ENCODE measurements at places on chromosomes 6 and 20.
A peak's percentile ranks its signal among the peaks of the same experiment; 100 is the strongest.

DNA sequence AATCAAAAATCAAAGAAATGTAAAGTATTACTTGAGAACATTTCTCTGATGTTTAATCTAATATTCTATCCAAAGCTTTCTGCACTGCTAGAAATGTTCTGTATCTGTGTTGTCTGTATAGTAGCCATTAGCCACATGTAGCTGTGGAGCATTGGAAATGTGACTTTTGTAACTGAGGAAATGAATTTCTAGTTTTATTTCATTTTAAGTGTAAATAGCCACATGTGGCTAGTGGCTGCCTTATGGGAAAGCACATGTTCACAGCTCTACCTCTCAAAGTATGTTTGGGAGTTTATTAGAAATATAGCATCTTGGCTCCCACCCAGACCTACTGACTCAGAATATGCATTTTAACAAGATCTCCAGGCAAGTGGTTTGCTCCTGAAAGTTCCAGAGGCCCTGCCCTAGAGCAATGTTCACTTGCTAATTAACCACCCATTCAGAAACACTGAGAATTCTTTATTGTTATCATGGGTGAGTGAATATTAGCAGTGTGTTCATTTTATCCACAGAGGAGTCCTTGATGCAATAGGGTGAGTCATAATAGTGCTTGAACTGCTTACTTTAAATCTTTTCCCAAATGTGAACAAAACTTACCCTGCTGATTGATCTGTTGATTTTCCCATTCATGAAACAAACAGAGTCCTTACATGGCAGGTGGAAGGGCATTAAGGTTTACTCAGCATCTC lies 282.7 kb downstream of the PLCB1 start:
- peak; percentile 17 for DNase-seq

GRCh38 chr6:44269921-44270525 lies at the start of gene TMEM151B:
TSS of gene TMEM151B (plus strand) at chr6:44270450. CDS start at chr6:44270743, 293 bp downstream.
- no peak for DNase-seq

GRCh38 chr20:24965065-24965919 lies 16.2 kb downstream of the CST7 start:
- no peak for DNase-seq

DNA sequence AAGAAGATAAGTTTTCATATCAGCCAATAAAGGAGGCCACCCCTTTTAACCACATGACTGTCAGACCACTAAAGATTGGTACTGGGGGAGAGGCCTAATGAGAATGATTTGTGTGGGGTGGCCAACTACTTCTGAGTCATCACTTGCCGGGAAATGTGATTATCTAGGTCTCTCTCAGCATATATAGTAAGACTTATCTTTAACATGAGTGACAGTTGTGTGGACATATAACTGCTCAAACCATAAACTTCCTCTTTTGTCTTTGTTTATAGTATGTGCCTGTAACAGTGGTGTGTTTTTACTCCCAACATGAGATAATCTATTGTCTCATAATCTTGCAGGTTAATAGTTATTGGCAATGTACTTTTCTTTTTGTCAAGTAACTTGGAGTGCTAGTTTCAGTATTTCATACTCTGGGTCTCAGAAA lies 312.4 kb downstream of the CDKAL1 start:
- DNase-seq = no peak

- DNase-seq = peak; percentile 93
These were observed 73.2 kb downstream of the QRSL1 start for GRCh38 chr6:106702451-106703110.

DNA sequence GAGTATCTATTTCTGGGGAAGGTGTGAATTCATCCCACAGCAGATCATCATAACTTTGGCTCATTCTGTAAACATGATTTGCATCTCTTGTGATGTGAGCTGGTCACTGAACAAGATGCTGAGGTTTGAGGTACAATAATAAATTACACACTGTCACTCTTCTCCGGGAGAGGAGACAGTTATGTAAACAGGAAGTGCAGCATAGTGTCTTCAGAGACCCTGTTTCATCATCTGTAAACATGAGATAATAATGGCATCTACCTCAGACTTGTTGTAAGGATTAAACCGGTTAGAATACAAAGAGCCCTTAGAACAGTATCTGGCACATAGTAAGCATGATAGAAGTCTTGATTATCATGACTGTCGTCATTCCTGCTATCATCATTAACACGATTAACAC lies 125.2 kb downstream of the TBC1D7 start:
- no peak for DNase-seq

- no peak for DNase-seq
These were observed 139.9 kb downstream of the AGPAT4 start for GRCh38 chr6:161133963-161134362.

- DNase-seq = no peak
These were observed 129.6 kb downstream of the SYNDIG1 start for GRCh38 chr20:24598996-24599395.

GRCh38 chr6:156126535-156126934 lies 650.6 kb upstream of the ARID1B start:
- no peak for DNase-seq

DNA sequence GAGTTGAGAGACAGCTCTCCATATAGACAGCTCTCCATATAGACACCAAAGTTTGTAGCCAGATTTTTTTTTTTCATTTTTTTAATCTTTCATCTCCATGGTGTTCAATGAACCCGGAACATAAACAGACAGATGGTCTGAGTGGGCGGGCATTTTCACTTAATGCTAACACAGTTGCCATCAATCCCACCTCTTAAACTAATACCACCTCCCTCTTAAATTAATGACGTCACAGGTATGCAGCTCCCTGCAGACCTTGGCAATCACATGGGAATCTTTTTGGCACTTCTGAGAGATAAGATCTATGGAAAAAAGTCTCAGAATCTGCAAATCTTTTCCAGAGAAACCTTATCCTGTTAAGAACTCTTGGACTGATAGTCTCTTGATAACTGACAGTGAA lies 43.2 kb downstream of the PFDN4 start:
- DNase-seq = no peak

GRCh38 chr6:42429836-42430235 lies 21.9 kb downstream of the TRERF1 start:
- no peak for DNase-seq

- DNase-seq = no peak
These were observed 50.8 kb downstream of the GMDS start for GRCh38 chr6:2194643-2195042.

- no peak for DNase-seq
These were observed 12.6 kb downstream of the HSPA12B start for GRCh38 chr20:3744806-3745685.

- DNase-seq = no peak
These were observed 97.9 kb upstream of the MTHFD1L start for GRCh38 chr6:150767571-150768018.

- DNase-seq = no peak
These were observed 51.0 kb downstream of the TFAP2A start for GRCh38 chr6:10363911-10364310.

DNA sequence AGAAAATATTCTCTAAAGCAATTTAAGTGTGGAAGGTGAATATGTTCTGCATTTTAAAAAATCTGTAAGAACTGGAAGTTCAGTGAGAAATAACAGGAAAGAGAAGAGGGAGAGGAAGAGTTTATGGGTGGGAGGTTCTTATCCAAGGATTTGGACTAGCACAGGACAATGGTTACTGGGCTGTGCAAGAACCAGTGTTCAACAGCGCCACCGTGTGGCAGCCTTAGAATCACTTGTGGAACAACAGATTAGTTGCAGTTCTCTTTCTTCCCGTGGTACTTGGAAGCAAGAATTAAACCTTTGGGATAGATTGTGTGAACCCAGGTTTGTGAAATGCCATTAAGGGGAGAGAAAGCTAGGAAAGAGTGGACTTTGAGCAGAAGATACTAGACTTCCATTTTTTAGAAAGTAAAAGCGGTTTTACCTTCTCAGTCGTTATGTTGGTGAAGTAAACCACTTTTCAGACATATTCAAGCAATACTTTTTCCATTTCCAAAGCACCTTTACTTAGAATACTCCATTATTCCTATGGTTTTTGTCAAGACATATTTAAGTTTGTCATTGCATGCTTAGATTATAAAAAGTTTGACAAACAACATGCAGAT lies 436.7 kb downstream of the RNF144B start:
- peak; percentile 32 for DNase-seq

- DNase-seq = no peak
These were observed 352.8 kb upstream of the SOX4 start for GRCh38 chr6:21240709-21241108.

GRCh38 chr20:15065794-15066193 lies 728.4 kb upstream of the FLRT3 start:
- DNase-seq = no peak

DNA sequence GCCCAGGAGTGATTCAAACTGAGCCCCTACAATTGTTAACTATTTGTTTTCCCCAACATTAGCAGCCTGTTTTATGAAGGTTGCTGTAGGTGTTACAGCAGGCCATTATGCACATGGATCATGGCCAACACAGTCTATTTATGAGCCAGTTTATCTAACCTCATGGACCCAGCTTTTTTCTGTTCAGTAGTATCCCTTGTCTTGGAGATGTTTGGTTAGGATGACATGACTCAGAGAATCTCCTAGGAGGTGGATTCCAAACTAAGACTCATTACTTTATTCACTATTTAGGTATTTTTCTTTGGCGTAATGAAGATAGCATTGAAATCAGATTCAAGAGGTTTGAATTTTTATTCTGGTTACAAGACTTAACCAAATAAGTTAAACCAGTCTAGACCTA lies 62.8 kb upstream of the TFB1M start:
- no peak for DNase-seq

DNA sequence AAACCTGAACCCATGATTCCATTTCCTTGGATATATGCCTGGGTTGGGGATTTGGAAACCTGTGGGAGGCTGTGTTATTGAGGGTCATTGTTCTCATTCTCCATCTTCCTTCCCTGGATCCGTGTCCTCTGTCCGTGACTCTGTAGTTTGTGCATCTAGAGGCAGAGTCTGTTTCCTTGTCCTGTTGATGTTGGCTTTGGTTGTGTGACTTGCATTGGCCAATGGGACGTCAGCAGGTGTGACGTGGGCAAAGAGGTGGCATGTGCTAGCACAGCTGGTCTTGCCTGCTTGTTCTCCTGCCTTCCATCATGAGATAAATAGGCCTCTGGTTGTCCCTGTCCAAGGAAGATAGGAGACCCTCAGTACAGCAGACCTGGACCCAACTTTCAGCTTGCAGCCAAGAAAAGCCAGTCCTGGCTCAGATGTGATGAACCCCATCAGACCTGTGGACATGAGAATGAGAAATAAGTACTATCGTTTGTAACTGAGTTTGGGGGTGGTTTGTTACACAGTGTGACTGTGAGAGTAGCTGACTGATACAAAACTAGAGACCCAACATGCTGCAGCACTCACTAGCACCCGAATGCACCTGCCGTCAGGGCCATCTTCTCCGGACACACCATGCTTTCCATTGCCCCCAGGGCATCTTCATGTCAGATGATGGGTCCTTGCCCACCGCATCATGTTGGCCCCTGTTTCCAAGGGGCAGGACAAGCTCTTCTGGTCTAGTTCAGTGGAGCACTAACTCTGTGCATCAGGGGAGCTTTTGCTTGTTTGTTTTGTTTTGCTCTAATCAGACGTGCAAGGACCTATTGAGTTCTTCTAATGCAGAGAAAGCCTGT lies 195.3 kb upstream of the SULF2 start:
- DNase-seq = no peak

DNA sequence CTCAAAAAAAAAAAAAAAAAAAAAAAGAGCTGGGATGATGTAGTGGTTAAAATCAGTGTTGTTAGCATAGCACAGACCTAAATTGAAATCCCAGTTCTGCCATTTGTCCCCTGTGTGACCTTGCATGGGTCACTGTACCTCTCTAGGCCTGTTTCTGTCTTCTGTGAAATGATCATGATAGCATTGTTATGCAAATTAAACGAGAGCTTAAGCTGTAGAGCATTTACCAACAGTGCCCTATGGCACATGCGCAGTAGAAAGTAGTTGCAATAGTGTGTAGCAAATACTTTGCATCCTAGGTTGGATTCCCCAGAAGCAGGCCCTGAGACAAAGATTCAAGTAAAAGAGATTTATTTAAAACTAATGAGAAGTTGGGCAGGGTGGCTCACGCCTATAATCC lies 7.3 kb downstream of the PSORS1C2 start:
- no peak for DNase-seq

GRCh38 chr6:138339024-138339423 lies 38.7 kb upstream of the SMIM28 start:
- no peak for DNase-seq

GRCh38 chr20:24785141-24786110 lies 163.6 kb upstream of the CST7 start:
- no peak for DNase-seq

DNA sequence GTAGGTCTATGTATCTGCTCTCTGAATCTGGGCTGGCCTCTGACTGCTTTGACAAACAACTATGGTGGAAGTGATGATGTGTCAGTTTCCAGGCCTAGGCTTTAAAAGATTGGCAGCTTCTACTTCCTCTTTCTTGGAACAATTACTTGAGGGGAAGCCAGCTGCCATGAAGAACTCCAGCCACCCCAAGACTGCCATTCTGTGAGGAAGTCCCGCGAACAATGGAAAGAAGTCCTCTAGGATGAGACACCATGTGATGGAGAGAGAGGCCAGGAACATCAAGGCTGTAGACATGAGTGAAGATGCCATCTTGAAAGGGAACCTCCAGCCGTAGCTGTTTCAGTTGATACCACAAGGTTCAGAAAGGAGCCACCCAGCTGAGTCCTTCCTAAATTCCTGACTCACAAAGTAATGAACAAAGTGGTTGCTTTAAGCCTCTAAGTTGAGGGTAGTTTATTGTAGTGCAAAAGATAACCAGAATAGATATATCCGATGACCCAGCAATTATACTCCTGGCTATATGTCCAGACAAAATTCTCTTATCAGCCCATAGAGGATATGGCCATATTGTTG lies 15.3 kb upstream of the TCF15 start:
- no peak for DNase-seq

DNA sequence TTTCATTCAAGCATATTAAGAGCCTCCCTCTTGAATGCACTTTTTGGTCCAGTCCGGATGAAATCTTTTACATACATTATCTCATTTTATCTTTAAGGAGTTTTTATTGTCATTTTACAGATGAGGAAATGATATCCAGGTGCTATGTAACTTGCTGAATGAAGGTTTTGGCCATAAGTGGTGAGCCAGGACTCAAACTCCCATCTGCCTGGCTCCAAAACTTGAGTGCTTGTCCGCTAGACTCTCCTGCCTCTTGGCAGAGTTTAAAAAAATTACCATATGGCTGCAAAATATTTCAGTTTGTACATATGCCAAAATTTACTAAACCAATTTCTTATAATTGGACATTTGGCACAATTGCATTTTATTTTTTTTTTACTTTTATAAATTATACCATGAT lies 12.2 kb downstream of the PDRG1 start:
- DNase-seq = no peak

Measured in SHP77 (cell line).